HepG2 (cell line): ENCODE measurements at places on chromosomes 2 and 18. TPM values are rescaled to one million over a fixed set of nuclear protein-coding genes. Genes with fewer than 3 reads are reported as not detected.

DNA sequence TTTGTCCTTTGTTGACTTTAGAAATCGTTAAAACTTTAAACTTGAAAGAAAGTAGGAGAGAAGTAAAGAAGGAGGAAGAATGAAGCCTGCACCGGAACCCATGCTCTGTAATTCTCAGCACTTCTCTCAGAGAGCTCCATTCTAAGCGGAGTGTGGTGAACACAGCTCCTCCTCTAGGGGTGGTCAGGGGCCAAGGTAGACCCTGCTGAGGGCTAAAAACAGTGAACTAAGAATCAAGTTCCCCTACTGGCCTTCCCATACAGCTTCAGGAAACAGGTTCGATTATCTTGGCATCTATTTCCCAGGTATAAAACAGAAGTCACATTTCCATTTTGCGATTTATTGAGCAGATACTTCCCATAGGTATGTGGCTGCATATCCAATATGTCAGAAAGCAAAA lies 92.7 kb upstream of the ASAP2 start:
- DNase-seq = no peak

DNA sequence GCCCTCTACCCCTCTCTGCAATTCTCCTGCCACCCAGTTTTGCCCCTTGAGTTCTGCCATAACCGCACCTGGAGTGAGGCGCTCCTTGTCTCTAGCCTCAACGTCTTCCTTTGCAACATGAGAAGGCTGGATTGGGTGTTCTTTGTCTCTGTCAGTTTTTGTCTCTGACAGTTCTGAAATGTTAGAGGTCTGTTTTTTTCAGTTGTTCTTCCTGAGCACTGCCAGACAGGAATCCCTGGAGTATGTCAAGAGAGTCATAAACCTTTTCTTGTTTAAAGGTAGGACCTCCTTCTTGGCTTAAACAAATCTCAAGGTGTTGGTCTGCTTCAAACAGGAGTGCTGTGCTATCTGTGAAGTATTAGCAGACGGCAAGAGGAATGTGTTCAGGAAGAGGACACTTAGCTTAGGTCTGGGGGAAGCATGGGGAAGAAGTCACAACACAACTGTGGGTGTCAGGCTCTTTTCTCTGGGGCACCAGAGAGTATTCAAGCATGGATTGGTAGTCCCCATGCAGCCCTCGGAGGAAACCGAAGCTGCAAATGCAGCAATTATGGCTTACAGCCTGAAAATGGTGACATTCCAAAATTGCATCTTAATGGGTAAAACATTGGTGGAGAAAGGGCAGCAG lies 32.3 kb downstream of the AFF3 start:
- no peak for DNase-seq

Gene TRIB2
- total RNA-seq = 1.3 and 2.3 TPM in 2 replicates

DNA sequence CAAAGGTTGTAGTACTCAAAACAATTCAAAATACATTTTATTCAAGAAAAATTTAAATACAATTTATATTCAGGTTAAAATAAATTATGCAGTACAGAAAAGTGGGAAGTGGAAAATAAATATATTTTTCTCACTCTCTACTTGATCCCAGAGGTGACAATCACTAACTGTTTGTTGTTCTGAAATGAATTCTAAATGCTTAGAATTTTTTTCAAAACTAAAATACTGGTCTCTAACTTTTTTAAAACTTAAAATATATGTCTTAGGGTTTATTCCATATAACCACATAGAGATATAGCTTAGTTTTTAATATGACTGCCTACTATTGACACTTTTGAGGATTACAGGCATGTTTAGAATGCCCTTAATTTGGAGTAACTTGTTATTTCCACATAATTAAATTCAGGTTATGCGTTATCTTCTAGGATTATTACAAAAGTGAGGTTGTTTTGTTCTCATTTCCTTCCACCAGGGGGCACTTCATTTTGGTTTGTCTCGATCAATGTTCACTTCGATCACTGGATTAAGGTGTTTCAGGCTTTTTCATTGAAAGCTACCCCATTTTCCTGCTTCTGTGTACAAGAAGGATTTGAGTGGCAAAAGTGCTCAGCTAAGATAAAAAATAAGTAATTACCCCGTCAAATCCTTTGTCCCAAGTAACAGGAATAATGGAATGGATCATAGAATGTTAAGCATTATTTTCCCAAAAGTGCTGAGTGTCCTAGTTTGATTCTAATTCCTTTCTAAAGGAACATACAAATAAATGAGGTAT lies 27.1 kb upstream of the TFPI start:
- peak; percentile 59 for DNase-seq

DNA sequence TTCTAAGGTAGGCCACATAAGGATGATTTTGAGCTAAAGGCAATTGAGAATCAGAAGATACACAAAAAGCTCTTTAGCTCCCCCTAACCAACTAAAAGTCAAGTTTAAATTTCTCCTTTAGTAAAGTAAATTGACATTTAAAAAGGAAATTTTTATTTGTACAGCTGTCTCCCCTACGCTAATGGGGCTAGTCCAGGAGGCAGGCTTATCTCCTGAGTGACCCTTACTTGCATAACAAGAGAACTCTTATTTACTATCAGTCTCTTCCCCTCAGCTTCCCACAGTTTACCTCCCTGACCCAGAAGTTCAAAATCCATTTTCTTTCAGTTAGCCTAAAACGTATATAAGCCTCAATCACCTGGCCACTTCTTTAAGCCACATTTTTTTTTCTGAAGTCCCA lies 1002.8 kb upstream of the NRXN1 start:
- DNase-seq = no peak

- DNase-seq = no peak
These were observed 1957.9 kb downstream of the SUCLG1 start for GRCh38 chr2:82501217-82501616.

DNA sequence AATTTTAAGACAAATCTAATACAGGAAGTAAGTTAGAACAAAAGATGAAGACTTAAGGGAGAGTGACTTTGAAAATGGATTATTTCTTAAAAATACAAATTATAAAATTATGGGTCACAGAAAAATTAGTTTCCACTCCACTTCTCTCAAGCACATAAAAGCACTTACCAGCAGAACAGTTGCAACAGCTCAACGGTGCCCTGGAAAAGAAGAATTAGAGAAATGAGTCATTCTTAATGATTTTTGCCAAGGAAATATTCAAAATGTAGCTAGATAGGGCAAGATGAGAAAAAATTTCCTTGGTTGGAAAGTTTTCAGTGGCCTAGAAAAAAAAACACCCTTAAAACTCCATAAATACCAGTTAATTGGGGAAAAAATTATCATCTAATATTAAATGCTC lies 2185.6 kb upstream of the CELF4 start:
- DNase-seq = no peak

GRCh38 chr2:161030260-161031063 lies 129.8 kb upstream of the TANK start:
- DNase-seq = peak; percentile 45

- DNase-seq = peak; percentile 5
These were observed 95.5 kb downstream of the CABYR start for GRCh38 chr18:24234330-24234729.

DNA sequence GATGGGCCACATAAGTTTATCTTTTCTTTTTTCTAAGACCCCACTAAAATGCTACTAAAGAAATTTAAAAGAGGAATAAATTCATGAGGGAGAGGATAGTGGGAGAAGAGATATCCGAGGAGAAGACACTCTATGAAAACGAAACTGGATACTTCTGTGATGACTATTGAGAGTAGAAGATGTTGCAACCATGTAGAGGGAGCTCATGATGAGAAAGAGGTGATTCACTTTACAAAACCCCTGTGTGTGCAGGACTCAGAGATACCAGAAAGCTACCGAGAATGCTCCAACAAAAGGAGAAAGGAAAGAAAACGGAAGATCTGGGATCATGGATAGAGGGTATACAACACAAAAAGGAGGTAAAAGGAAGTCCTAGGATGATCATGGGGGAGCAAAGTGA lies 34.9 kb downstream of the SLC38A11 start:
- DNase-seq = peak; percentile 90

DNA sequence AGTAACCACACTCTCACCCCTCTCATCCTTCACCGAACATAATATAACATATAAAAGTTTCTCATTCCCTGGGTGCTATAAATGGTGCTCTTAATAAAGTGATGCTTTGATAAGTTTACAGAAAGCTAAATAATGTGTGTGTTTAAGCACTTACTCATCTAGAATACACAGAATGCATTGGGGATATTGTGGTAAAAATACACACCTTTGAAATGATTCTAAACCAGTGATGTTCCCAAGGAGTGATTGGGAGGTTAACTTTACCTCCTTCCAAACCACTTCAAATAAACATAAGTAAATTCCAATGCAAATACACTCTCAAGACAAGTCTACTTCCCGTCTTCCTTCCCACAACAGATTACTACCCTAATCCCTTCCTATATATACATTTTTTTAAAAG lies 85.3 kb upstream of the TWSG1 start:
- DNase-seq = no peak
